Stimulated activated CD4-positive, alpha-beta T cell treated with anti-CD3 and anti-CD28 coated beads, TNF-alpha, amount 100 ng/mL, for 24 hours (primary cell): ENCODE measurements at places on chromosomes 12 and 14.

- DNase-seq: no peak
These were observed 37.9 kb upstream of the GNG2 start for GRCh38 chr14:51822499-51822898.

- DNase-seq: no peak
These were observed 85.9 kb downstream of the TMEM117 start for GRCh38 chr12:43921666-43922337.

DNA sequence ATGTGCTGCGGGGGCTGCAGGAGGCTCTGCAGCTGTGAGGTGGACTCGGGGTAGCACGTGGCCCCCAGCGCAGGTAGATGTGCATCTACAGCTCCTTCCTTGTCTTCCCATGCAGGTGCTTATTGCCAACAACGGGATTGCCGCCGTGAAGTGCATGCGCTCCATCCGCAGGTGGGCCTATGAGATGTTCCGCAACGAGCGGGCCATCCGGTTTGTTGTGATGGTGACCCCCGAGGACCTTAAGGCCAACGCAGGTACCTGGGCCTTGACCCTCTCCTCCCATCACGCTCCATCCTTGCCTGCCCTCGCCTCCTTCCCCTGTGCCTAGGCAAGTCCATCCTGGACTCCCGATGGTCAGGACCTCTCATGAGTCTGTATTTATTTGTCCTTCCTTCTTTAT lies 51.4 kb downstream of the ACACB start:
- DNase-seq: no peak

GRCh38 chr14:30656190-30656632 lies 34.1 kb downstream of the SCFD1 start:
- peak; percentile 7 for DNase-seq

- no peak for DNase-seq
These were observed 7.1 kb upstream of the NT5DC3 start for GRCh38 chr12:103848143-103848542.

DNA sequence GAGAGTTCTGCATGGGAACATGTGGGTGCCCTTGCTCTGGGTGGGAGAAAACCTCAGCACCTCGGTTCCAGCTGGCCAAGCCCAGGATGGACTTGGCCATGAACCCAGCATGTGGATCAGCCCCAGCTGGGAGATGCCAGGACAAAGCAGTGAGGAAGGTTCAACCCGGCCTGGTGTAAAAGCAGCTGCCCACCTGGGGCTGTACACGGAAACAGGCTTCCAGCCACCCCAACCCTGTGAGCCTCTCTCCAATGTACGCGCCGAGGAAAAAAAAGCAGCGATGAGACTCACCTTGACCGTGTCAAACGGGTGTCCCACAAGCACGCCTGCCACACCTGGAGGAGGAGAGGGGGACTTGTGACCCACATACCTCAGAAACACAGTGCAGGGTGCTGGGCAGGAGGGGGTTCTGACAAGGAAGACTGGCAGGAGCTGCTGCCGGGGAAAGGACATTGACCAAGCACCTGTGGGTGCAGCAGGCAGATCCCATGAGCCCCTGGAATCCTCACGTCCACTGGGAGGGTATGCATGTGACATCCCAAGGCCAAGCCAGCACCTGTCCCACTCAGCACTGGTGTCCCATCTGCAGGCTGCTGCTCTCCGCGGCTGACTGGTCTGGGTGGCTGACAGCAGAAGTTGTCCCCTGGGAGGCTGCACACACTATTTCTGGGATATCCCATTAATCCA lies 7.5 kb downstream of the SLC25A29 start:
- no peak for DNase-seq
